CD4-positive, alpha-beta T cell treated with Interleukin-10 for 1 hour (primary cell): ENCODE measurements at places on chromosomes 7 and 10.

GRCh38 chr10:6892864-6893263, 312.8 kb upstream of the PRKCQ start:
- no peak for DNase-seq

DNA sequence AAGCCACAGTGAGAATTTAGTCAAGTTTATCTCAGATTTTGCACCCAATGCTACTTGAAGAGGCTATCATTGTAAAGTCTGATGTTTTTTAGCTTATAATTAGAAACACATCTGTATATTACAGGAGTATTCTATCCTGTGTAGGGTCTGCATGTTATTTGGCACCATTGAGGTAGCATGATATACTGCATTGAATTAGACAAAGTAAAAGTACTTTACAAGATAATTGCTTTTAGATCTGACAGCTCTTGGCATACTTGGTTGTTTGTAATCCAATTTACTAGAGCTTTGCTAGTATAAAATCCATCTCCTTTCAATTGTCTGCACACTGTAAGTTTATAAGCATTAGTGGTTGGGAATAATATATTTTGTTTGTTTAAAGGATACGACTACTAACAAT, 714.3 kb downstream of the ANKRD7 start:
- DNase-seq, result no peak

DNA sequence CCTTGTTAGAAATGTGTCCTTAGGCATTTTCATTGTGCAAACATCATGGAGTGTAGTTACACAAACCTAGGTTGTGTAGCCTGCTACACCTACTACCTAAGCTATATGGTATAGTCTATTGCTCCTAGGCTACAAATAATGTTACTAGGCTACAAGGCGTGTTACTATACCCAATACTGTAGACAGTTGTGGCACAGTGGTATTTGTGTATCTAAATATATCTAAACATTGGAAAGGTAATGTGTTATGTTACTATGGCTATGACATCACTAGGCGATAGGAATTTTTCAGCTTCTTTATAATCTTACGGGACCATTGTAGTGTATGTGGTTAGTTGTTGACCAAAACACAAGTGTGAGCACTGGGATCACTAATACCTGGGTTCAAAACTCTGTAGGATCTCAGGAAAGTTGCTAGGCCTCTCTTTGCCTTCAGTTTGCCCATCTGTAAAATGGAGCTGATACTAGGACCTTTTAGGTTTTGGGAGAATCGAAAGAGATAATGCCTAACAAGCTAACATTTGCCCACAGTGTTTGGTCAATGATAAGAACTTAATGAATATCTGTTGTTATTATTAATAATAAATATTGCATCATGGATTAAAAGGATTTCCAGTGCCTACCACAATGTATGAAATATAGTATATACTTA, 2.7 kb downstream of the BICC1 start:
- no peak for DNase-seq

- no peak for DNase-seq
Measured at GRCh38 chr7:415646-416525, 103.8 kb downstream of the PDGFA start.

DNA sequence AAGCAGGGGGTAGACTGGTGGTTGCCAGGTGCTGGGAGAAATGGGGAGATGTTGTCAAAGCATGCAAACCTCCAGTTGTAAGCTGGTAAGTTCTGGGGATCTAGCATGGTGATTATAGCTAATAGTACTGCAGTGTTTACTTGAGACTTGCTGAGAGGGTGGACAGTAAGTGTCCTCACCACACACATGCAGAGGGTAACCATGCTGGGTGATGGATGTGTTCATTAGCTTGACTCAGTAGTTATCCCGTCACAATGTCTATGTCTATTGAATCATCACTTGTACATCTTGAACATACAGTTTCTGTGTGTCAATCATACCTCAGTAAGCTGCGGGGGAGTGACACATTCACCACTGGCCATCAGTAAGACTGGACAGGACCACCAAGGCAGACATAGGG, 42.1 kb downstream of the GSDME start:
- DNase-seq, result no peak

DNA sequence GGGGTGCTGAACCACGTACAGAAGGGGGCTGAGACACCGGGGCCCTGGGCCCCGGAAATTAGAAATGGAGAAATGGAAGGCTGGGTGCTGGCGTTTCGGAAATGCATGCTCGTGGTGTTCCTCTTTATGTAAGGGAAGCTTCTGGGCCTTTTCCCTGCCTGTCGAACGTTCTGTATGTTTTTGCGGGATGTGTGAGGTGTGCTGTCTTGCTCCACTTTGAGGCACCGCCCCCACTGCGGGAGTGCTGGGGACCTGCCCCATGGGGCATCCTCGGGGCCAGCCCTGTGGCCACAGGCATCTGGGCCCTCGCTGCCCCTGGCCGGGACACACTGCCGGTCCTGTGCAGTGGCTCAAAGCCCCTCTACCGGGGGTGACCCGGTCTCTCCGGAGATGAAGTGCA, 1.7 kb upstream of the VENTX start:
- DNase-seq, result no peak

- DNase-seq, result no peak
Measured at GRCh38 chr10:32445036-32445435, 904 bp upstream of the CCDC7 start.

DNA sequence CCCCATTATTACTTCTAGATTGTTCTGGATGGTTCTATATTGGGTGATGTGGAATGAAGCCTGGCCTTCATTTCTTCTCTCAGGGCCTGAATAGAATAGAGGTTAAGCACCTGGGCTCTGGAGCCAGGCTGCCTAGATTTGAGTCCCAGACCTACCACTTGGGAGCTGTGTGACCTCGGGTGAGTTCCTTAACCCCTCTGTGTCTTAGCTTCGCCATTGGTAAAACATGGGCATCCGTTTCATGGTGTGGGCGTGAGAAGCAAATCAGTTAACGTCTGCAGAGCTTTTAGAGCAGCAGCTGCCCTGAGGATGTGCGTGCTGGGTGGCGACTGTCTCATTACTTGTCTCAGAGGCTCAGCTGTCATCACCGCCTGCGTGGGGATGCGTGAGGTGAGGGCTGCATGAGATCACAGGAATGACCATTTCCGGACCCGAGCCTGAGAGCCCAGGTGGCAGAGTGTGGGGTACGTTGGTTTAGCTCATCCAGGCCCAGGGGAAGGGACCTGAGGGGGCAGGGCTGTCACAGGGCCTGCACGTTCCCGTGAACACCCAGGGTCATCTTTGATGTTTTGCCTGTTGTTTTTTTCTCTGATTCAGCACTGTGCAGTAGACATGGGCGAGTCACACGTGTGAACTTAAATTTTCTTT, 9.7 kb downstream of the AGAP3 start:
- no peak for DNase-seq

DNA sequence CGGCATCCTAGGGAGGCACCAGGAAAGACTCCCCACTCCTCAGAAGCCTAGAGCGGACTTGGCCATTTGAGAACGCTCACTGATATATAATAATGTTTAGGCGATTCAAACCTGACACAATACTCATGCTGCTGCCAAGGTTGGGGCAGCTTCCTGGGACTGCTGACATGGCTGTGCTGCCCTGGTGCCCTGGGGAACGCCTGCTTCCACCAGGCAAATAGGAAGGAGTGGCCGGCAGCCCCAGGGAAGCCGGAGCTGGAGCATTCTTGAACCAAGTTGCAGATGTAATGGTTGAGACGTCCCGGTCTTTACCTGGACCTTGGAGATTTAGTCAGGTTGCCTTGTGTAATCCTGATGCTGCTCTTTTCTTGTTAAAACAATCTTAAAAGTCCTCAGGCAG, 8.8 kb downstream of the GDF10 start:
- DNase-seq, result no peak

DNA sequence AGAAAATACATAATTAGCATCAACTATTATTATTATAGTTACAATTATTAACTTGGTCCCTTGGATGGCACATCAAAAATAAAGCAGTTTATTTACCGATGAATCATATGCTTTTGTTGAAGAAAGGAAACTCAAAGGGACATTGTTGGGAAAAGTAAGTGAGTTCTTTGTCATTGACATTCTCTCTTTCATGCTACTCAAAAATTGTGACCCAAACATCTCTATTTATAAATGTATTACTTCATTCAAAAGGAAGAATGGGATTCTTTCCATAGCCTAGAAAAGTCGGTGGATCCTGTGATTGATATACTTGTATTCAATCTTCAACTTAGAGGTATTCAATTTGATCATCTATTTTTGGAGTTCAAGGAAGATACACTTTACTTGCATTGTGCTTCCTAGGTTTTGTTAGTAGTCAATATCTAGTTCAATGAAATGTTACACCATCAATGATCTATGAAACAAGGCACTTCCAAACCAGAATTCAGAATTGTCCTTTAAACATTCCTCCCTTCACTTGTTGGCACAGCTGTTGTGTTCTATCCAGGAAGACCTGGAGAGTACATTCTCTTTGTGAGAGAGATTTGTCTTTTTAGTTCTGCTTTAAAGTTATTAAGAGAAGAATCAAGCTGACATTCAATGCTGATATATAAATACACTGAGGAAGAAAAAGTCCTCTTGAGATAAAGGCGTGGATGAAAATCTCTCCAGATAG, 235.2 kb downstream of the TMEM26 start:
- no peak for DNase-seq

DNA sequence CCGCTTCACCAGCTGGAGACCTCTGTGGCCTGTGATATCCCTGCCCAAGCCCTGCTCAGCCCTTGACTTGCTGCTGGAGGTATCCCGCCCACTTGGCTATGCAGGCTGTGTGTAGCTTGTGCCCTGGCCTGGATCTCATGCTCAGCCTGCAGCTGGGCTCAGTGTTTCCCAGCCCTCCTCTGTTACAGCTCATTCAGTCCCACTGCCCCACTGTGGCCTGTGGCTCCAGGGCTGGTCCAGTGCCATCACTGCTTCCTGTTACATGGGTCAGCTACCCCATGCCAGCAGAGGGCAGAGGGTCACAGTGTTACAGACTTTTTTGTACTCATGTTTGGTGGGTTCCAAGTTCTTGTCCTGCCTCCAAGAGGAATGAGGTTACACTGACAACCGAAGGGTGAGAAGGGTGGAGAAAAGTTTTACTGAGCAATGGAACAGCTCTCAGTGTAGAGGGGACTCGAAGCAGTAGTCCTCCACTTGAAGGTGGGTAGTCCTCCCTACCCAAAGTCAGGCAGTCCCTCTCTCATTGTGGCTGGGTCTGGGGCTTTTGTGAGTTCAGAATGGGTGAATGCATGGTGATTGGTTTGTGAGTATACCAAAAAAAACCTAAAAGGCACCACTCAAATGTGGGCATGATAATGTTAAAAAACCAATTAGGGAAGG, 100.4 kb downstream of the ANKRD7 start:
- no peak for DNase-seq

DNA sequence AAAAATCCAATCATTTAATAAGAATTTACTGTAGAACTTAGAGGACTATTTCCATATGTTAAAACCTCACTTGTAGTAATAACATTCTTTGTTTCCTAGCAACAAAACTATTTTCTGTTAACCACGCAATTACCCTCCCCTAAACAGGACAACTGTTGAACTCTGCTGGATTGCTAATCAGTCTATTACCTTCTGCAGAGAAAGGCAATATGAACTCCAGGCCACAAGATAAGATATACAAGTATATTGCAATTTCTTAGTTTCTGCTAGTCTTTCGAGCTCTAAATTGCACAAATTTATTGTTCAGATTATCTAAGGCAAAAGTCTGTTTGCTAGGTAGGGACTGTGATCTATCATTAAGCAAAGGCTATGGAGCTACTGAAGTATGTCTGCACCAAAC, 920.1 kb upstream of the LRRN3 start:
- DNase-seq, result no peak

DNA sequence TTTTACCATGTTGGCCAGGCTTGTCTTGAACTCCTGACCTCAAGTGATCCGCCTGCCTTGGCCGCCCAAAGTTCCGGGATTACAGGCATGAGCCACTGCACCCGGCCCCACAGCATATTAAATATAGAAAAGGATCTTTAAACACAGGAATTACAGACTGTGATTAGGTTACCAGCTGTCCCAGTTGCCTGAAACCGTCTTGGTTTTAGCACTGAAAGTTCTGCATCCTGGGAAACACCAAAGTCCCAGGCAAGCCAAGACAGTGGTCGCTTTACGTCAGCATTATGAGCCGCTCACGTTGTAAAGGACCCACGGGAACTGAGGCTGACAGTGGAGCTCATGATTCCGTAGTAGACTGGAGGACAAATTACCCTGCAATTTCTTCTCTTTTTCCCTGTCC, 69.0 kb upstream of the FAM180A start:
- DNase-seq, result no peak

DNA sequence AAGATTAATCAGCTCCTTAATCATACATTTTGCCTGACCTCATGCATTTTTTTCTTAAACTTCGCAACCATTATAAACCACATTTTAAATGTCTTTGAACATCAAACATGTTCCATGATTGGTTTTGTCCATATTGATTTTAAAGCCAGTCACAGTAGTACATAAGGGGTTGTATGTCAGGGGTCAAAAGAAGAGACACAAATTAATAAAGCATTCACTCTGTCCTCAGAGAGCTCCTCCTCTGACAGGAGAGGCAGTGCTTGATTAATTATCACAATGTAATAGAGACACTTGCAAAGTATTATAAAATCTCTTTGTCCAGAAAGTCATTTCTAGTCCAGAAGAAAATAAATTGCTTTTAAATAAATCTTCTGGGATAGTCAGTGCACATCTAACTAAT, 195.5 kb downstream of the MAGI2 start:
- no peak for DNase-seq

GRCh38 chr7:73358590-73359275, 30.8 kb downstream of the FKBP6 start:
- no peak for DNase-seq

DNA sequence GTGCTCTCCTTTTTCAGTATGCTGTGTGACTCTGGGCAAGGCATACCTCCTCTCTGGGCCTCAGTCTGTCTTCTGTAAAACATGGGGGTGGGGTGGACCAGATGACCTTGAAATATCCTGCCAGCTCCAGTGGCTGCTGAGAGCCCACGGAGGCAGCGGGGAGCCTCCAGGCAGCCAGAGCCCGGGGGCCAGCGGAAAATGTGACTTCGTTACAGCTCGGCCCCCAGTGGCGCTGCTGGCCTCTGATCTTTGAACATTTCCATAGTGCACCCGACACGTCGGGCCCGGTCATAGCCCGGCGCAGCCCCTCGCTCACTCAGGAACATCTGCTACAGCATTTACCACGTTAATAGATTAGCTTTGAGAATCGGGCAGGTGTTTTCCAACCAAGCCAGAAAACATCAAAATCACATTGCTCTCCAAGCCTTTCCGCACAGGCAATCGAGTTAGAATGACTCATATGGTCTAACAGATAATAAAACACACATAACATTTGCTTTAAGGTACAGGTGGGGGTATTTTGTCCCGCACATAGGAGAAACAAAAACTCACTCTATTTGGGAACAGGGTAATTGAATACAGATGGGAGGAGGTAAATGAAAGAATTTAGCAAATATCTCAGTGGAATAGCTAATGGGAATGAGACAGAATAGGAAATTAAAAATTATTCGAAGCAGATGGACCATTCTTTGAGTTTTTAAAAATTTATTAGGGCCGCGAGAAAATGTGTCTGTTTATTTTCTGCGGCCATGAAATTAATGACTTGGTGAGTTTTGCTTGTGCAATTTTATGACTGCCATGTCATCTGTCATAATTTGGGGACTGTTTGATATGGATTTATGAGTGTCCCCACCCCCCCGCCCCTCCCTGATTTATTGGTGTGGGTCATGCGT, 26.3 kb upstream of the COMTD1 start:
- no peak for DNase-seq
